Right lung (tissue), 10 donors: ENCODE measurements at places on chromosomes 3 and 15. TPM values are rescaled to one million over a fixed set of nuclear protein-coding genes. Genes with fewer than 3 reads are reported as not detected.
A peak's percentile ranks its signal among the peaks of the same experiment; 100 is the strongest.

The PP2D1 gene
- polyA plus RNA-seq, result 0.91 TPM

The CISH gene
- 28.5 TPM for polyA plus RNA-seq

- no peak for DNase-seq
These were observed 20.1 kb upstream of the GSK3B start for GRCh38 chr3:120114376-120114775.

GRCh38 chr3:458653-459310 is 262.2 kb downstream of the CHL1 start:
- DNase-seq, result no peak

DNA sequence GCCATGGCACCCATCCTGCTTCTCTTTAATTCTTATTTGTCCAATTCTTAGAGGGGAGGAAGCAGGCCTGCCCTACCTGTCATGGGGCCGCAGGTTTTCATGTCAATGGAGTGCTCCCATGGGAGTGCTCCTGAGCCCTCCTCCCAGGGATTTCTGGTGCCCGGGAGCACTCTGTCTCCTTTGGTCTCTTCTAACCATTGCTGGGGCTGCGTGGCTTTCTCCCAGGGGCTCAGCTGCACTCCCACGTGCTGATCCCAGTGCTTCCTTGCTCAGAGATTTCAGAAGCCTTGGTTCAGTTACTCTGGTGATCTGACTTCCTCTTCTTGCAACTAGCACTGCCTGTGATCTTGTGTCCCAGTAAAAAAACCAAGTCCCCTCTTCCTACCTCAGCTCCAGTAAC is 68.0 kb upstream of the ARL8B start:
- no peak for DNase-seq

DNA sequence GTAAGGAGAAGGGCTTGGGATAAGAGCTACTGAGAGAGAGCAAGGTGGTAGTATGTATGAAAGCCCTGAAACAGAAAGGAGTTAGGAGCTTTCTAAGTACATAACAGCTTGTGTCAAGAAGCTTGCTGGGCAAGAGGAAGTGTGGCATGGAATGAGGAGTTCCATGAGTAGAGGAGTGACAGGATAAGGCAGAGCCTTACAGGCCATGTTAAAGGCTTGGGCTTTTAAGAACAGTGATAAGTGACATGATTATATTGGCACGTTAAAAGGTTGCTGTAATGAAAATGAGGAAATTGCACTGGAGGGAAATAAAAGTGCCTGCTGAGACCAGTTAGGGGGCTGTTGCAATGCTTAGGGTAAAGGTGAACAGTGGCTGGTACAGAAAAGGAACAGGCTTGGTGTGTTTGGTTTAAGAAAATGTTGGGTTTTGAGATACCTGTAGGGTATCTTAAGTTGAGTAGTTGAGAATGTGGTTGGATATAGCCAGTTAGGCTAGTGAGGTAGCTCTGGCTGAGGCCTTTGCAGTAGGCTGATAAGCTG is 49.0 kb downstream of the MEF2A start:
- DNase-seq, result peak; percentile 20
